ENCODE measurements at places on chromosomes 5 and 9.
A peak's percentile ranks its signal among the peaks of the same experiment; 100 is the strongest.

- no peak for DNase-seq
Measured at GRCh38 chr9:76700916-76701315, 63.3 kb upstream of the PCA3 start.

GRCh38 chr5:118891252-118891651 lies 97.1 kb downstream of the DTWD2 start:
- DNase-seq: peak; percentile 76

GRCh38 chr5:140488914-140489313 lies 58.5 kb upstream of the EIF4EBP3 start:
- no peak for DNase-seq

GRCh38 chr5:163529698-163530097 lies 24.3 kb downstream of the MAT2B start:
- DNase-seq: no peak

DNA sequence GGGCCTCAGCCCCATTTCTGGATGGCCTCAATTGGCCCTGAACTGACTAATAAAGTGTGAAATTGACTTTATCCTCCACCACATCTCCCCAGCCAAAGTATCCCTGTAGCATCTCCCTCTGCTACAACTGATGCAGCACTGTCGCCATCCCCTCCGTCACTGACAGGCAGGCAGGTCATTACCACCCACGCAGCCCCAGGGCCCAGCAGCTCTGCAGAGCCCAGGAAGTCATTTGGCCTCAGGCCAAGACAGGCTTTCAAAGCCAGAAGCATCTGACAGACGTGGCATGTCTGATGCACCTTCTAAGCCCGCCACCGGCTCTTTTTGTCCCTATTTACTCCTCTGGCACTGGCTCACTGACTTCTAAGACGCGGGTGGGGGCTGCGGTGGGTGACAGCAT lies 65.3 kb downstream of the ARHGEF37 start:
- no peak for DNase-seq

DNA sequence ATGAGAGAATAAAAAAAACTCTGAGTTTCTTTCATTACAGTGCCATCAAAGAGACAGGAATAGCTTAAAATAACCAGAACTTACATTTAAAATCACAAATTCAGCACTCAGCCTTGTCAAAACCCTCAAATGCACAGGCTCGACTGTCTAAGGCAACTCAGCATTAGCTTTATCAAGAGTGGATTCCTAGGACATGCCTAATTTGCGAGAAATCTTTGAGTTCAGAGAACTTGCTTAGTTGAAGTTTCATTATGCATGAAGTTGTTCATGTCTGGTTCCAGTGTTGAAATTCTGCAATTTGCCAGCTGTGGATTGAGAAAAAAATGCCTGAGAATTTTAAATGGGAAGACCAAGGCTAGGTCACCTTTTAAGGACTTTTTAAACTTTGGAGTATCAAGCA lies 151.1 kb downstream of the LRRC70 start:
- DNase-seq: no peak

DNA sequence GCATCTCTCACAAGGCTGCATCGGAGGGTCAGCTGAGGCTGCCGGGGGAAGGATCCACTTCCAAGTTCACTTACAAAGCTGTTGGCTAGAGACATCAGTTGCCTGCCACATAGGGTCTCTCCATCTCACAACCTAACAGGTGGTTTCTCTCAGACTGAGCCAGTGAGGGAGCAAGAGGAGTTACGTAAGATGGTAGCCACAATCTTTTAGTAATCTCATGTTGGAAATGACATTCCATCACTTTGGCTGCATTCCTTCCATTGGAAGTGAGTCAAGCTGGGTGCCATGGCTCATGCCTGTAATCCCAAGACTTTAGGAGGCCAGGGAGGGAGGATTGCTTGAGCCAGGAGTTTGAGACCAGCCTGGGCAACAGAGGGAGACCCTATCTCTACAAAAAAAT lies 7.4 kb upstream of the GRK6 start:
- DNase-seq: no peak

GRCh38 chr9:121133104-121133816 lies 58.5 kb downstream of the CNTRL start:
- DNase-seq: no peak

DNA sequence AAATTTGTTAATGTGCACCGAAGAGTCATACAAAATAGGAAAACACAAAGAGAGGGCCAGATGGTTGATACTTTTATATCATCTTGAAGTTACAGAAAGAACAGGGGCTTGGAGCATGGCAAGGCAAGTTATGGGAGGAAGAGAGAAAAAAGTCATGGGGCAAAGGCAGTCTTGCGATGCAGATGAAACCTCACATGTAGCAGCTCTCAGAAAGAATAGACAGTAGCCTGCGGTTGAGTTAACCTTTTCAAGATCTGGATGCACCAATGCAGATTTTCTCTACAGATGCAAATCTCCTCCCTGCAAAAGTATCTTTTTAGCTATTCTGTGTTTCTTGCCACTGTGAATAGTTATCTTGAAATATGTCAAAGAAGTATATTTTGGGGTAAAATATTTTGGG lies 243.9 kb downstream of the TMEM167A start:
- no peak for DNase-seq

GRCh38 chr9:123406691-123407216 lies 50.8 kb downstream of the CRB2 start:
- no peak for DNase-seq

DNA sequence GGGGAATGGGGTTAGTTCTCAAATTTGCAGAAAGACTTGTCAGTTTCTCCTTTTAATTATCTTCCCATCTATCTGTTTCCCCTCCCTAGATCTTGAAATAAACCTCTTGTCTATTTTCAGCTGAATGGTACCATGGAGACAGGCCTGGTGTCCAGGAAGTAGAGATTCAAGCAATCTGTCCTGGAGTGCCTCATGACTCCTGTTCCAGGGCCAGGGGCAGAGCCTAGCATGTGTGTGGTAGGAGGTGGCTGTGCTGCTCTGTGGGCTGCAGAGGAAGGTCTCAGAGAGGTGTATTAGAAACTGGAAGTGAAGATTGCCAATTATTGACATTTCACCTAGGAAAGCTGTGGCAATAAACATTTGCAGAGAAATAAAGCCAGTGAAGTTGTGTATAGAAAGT lies 175.8 kb upstream of the ATP10B start:
- DNase-seq: no peak

DNA sequence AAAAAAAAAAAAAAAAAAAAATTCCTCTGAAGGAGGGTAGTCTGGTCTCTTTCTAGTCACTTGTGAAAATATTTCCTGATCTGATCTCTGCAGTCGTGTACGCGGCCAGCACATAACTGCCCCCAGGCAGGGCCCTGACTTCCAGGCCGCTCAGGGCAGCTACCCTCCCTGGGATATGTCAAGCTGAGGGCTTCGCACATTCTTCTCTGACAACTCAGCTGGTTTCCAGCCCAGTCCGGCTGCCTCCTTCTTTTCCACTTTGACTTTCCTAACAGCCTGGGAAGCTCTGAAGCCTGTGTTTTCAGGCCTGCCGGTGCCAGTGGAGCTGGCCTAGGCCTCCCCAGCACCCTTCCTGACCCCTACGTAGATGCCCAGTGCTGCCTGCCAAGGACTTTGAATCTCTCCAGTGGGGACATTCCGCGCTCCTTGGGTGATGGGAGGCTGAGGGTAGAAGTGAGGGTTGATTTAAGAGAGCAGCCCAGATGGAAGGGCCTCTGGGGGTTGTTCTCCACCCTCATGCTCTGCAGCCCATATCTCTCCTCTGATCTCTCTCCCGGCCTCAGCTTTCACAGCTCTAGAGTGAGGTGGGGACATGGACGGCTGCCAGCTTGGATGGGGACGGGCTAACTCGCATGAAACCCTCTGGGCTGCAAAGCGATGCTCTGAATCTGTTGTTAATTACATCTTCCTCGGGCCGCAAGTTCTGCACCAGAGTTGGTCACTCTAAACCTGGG lies 20.7 kb downstream of the COL5A1 start:
- no peak for DNase-seq

- DNase-seq: no peak
Measured at GRCh38 chr5:9263656-9264055, 282.2 kb downstream of the SEMA5A start.

- DNase-seq: no peak
Measured at GRCh38 chr9:132858751-132859150, 19.3 kb downstream of the AK8 start.

DNA sequence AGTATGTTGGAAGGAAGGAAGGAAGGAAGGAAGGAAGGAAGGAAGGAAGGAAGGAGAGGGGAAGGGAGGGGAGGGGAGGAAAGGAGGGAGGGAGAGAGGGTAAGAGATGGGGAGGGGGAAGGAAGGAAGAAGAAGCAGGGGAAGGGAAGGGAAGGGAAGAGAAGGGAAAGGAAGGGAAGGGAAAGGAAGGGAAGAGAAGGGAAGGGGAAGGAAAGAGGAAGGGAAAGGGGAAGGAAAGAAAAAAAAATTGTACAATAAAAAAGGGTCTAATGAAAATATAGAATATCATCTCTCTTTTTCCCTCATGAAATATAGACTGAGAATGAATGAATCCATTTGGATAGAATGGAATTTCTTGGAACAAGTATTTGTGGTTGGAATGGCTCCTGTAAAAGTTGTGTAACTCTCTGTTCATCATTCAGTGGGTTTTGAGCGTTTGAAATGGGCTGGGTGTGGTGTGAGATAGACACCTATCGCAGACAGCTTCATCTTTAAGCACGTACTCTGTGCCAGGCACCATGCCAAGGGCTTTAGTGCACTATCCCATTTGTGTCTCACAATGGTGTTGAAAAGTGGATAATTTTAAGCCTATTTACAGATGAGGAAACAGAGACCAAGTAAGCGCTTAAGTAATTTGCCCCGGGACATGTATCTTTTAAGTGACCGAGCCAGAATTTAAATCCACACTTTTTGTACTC lies 11.6 kb upstream of the PAPPA start:
- DNase-seq: no peak

DNA sequence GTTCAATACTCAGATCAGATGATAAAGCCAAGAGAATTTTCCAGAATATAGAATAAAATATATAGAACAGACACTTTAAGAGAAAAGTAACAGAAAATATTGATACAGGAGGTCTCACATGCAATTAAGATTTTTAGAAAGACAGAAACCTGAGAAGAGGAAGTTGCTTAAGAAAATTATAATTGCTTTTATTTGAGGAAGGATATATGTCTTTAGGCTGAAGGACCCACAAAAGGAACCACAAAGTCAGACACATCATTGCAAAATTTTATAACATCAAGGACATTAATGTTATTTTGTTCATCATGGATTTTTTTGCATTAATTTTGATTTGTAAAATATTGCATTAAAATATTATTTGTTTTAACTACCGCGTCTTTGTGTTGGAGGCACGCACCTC lies 141.5 kb downstream of the FSTL4 start:
- no peak for DNase-seq

DNA sequence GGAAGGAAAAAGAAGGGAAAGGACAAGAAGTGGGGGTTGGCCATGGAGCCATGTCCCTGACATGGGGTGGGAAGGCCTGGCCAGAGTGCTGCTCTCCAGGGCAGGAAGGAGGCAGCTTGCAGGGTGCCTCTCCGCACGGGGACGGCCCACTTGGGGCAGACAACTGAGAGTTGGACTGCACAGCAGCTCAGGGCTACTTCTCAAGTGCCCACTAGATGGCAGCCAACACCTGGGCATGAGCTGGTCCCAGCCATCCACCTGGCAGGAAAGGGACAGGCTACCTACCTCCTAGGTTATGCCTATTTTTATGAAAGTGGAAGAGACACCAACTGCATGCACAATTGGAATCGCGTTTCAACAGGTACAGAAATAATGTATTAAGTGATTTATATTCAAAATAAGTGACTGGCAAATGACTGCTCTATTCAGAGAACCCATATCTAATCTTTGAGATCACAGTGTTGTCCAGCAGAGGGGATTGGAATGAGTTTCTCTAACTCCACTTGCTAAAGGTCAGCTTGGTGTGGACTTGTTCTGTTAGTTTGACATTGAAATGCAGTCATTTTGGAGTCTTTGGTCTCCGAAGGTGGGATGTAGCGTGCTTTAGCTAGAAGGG lies 113.4 kb downstream of the SYK start:
- no peak for DNase-seq

DNA sequence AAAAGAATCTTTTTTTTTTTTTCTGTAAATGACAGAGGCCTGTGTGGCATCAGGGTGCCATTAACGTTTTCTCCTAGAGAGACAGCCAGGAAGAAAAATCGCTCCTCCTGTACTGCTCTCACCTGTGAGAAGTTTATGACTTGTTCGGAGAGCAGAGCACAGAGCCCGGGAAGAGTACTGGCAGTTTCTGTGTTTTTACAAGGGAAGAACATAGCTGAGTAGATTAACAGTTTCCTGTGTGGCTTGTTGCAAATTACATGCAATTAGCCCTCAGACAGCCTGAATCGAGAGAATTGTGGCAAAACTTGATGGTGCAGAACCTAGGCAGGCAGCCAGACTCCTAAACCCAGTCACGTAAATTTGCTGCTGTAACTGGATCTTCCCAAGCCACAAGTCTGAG lies 32.1 kb downstream of the PRKACG start:
- no peak for DNase-seq

DNA sequence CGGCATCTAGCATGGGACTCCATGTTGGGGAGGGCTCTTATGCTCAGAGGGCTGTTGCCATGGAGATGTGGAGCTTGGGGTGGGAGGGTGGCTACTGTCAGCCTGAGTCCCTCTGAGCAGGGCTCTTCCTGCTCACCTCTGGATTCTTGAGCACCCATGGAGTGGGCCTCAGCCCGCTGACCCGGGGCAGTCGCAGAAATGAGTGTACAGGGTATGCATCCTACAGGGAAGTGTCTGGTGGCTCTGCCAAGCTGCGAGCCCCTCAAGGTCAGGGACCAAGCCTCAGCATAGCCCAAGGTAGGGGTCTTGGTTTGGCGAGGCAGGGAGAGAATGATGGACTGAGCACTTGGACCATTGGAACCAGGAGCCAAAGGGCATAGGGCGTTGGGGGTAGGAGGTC lies 104.1 kb downstream of the DAB2IP start:
- DNase-seq: no peak

- no peak for DNase-seq
Measured at GRCh38 chr9:127629468-127630081, 17.5 kb downstream of the STXBP1 start.

DNA sequence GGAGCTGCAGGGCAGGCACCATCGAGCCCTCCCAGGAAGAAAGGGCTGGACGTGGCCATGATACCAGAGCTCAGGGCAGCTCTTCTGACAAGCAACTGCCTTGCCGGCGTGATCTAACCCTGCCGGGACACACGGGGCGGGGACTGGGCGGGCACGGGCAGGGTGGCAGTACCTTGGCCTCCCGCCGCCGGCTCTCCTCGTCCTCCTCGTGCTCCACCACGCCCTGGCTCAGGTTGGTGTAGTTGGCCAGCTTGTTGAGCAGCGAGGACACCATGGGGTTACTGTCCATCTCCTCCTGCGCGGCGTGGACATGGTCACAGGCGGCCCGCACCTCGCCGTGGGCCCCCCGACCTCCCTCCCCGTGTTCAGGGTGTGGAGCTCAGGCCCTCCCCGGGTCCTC lies 18.5 kb downstream of the SLC12A7 start:
- no peak for DNase-seq

Data from NCI-H524 treated with DMSO at 0.1 percent for 48 hours (cell line).